ENCODE measurements at places on chromosomes 1 and 21. TPM values are rescaled to one million over a fixed set of nuclear protein-coding genes. Genes with fewer than 3 reads are reported as not detected.
A peak's percentile ranks its signal among the peaks of the same experiment; 100 is the strongest.

DNA sequence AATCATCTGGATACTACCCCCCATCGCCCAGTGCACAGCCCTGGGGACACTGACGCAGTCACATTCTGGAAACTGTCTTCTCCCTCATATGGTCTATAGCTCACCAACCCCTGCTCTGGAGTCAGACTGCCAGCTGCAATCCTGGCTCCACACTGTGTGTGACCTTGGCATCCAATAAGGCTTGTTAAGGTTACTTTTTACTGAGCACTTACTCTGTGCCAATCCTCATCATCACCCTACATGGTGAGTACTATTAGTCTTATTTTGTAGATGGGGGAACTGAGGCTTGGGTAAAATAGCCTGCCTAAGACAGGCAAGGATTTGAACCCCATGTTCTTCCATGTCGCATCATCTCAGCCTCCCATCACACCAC, 34.9 kb downstream of the AHDC1 start:
- DNase-seq = peak; percentile 64

Gene IVL
- not detected for polyA plus RNA-seq

GRCh38 chr1:103211073-103211472, 102.8 kb upstream of the COL11A1 start:
- DNase-seq = no peak

- peak; percentile 29 for DNase-seq
Measured at GRCh38 chr1:110554871-110555801, 36.2 kb upstream of the KCNA10 start.

Gene PROX1
- 13.5 TPM for polyA plus RNA-seq

DNA sequence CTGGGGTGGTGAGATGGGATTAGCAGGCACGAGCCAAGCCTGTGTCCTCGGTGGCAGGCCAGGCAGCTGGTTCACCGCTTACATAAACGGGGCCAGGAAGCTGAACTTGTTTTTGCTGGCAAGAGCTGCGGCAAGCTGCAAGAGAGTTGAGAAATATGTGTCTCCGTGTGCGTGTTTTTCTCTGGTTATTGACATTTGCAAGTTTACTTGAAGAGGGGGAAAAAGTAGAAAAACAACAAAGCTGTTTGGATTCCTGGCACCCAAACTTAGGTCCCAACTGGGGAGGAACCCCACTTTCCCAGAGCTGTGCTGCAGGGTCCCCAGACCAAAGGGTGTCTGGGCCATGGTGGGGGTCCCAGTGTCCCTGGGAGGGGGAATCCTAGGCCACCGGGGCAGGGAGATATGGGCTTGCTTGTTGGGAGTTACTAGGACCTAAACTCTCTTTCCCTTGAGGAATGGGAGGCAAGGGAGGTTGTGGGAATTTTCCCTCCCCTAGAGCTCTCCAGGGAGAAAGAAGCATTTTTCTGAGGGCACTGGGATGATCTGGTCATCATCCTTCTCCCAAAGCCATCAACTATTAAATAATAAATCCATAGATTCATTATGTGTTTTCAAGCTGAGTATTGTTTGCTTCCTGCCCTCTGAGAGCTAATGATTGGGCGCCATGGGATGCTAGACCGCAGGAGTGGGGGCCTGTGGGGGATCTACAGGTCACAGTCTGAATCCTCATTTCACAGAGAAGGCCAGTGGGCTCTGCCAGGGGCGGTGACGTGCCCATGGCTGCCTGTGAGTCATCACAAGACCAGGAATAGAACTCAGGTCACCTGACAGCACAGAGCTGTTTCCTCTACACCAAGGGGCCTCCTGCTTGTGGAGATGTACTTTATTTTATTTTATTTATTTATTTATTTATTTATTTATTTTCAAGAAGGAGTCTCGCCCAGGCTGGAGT, 14.8 kb downstream of the IL6R start:
- peak; percentile 71 for DNase-seq

DNA sequence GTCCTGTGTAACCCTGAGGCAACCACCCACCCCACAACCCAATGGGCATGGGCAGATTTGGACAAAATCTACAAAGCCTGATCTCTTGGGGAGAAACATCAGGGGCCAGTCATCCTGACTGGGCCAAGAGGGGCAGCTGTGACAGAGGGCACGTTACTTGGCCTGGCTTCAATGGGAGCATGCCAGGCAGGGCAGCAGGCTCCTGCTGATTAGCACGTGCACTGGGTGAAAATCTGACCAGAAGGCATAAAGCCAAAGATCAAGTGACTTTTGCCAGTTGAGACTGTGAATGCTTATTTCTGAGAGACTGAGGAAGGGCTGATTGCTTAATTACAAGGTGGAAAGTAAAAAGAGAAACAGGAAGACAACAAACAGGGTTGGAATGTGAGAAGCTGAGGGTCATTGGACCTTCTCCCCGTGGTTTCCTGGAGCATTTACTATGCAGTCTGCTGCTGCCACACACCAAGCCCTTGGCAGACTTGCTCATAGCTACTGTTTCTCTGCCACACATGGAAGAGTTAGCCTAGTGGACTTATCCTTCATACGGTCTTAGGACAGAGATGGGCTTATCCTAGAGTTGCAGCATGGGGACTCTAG, 39.8 kb upstream of the TNR start:
- no peak for DNase-seq

DNA sequence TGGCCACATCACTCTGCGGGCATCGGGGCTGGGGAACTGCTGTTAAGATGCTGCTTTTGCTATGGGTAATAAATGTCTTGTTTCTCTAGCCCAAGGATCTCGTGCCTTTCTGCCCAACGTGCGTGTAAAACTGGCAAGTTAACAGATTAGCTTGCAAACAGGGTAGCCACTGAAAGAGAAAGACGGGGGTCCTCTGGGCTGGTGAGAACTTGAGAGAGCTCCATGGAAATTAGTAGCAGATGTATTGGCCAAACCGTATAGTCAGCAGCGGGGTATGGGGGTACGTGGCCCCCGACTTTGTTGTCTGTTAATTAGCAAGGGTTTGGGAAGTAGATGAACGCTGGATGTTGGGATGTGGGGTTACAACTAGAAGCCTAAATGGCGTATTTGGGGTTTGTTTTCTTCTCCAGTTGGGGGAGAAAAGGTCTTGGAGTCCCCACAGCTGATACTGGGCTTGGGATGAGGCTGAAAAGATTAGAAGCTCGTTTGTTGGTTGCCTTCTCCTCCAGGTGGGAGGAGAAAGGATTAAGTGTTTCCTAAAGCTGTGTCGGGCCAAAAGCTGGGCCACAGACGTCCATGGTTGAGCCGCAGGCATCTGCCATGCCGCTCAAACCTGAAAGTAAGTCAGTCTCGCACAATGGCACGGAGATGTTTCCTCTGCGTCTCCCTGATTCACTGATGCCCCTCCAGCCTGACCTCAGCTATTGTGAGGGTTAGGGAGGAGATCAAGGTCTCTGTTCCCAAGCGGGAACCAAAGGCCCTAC, 32.3 kb upstream of the C1orf174 start:
- DNase-seq = no peak

DNA sequence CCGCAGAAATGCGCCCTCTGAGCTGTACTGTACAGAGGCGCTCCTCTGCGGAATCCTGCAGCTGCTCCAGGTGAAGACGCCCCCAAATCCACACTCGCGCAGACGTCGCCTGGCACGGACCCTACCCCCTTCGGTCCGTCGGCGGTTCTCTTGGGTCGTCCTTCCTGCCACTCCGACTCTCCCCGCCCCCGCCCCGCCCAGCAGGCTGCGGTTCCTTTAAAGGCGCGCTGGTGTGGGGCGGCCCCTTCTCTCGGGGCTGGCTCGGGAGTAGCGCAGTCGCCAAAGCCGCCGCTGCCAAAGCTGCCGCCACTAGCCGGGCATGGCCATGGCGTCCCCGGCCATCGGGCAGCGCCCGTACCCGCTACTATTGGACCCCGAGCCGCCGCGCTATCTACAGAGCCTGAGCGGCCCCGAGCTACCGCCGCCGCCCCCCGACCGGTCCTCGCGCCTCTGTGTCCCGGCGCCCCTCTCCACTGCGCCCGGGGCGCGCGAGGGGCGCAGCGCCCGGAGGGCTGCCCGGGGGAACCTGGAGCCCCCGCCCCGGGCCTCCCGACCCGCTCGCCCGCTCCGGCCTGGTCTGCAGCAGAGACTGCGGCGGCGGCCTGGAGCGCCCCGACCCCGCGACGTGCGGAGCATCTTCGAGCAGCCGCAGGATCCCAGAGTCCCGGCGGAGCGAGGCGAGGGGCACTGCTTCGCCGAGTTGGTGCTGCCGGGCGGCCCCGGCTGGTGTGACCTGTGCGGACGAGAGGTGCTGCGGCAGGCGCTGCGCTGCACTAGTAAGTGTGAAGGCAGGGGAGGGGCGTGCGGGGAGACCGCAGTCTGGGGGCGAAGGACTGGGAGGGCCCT, at the start of gene RASSF5:
Gene RASSF5 (plus strand): TSS at position 248 of the 846 bp plus-strand sequence. CDS start 72 bp downstream, at position 320.
- peak; percentile 89 for DNase-seq

Gene CD84
- polyA plus RNA-seq = 3.8 TPM

Gene GJA9
- polyA plus RNA-seq = 0.09 TPM

Gene DNAJC28
- polyA plus RNA-seq = 2.2 TPM

Gene KIAA1614
- polyA plus RNA-seq = 7.1 TPM

GRCh38 chr1:160576390-160576789, 2.9 kb downstream of the CD84 start:
- no peak for DNase-seq

Gene ALPL
- 4.9 TPM for polyA plus RNA-seq

Gene OR2M3
- not detected for polyA plus RNA-seq

DNA sequence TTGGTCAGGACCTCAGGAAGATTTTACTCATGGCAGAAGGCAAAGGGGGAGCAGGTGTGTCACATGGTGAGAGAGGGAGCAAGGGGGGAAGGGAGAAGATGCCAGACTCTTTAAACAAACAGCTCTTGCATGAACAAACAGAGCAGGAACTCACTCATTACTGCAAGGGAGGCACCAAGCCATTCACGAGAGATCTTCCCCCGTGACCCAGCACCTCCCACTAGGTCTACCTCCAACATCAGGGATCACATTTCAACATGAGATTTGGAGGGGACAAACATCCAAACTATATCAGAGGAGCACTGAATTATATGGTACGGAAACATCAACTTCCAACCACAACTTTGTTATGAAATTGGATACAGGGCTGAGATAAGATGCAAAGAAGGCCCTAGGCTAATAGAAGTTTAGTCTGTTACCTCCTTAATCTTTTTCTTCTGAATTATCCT, 164.9 kb downstream of the ST6GALNAC3 start:
- no peak for DNase-seq

- DNase-seq = no peak
Measured at GRCh38 chr1:40383095-40383487, 9.6 kb downstream of the SMAP2 start.

DNA sequence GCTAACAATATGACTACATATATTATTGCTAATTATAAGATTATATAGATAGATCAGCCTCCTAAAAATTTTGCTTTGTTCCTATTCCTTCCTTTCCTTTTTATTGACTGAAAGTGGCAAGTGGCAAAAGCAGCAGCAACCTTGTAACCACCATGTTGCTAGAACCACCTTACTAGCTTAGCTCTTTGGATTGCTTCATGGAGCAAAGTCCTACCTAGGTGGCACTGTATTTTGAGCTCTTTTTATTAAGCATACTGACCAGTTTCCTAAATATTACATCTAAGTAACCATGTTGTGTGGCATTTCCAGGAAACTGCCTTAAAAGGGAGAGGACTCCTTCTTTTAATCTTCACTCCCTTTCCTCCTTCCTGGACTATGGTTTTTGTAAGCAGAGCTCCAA, 90.8 kb downstream of the UCHL5 start:
- no peak for DNase-seq

Gene MTF2
- polyA plus RNA-seq = 22.0 TPM

GRCh38 chr1:153336650-153337049, 12.0 kb downstream of the PGLYRP4 start:
- no peak for DNase-seq

- no peak for DNase-seq
Measured at GRCh38 chr1:82614090-82614489, 813.4 kb downstream of the ADGRL2 start.

Gene RGS16
- 7.5 TPM for polyA plus RNA-seq

Gene SPRR5
- not detected for polyA plus RNA-seq

Gene LIN9
- polyA plus RNA-seq = 6.7 TPM

DNA sequence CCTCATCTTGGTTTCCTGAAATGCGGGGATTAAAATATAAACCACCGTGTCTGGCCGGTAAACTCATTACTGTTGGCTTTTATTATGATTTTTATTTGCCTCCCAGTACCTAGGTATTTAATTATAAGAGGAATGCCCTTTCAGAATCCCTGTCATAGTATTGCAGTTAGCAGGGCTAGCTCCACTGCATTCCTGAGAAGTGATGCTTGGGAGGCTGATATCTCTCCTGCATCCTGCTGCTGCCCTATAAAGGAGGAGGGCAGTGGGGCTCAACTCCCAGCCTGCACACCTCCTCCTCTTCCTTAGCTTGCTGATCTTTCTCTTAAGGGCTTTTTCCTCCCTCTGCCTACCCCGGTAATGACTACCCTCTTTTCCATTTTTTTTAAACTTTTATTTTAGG, 19.9 kb upstream of the DISC1 start:
- DNase-seq = no peak

Gene HCRTR1
- 0.23 TPM for polyA plus RNA-seq

Gene FAM163A
- 0.37 TPM for polyA plus RNA-seq

DNA sequence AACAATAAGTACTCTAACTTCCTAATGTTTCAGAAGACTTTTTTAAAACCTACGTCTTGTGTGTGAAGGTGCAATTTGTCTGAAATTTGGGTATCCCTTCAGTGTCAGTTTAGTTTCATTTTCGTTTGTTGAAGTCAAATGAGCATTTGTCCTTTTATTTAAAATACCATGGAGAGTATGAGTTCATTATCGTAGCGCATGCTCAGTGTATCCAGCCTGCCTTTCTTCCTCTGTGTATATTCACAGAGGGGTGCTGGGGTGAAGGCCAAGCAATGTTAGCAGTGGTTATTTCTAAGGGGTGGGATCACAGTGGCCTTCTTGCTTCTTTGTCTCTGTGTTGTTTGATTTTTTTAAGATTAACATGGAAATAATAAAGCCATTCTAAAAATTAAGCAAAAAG, 43.2 kb downstream of the CNN3 start:
- peak; percentile 49 for DNase-seq

GRCh38 chr21:44875316-44875700, 1.8 kb upstream of the PTTG1IP start:
- DNase-seq = no peak

GRCh38 chr1:51289676-51290488, 40.5 kb downstream of the TTC39A start:
- no peak for DNase-seq

DNA sequence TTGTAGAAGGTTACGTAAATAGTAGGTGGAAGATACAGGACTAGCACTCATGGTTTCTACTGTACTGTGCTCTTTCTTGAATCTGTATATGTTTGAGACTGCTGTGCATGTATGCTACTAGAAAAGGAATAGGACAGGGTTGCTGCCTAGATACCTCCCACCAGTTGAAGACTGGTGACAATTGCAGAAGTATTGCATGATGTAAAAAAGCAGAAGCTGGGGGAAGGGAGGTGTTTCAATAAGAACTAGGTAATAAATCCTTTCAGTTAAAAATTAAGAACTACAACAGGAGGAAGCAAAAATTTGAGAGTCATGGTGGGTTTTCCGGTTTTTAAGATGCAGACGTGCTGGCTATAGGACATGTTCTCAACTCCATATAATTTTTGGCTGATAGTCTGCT, 88.1 kb downstream of the CCDC30 start:
- no peak for DNase-seq

Gene FAM151A
- 0.63 TPM for polyA plus RNA-seq

- no peak for DNase-seq
Measured at GRCh38 chr1:109786112-109786480, 22.4 kb upstream of the EPS8L3 start.
